ENCODE measurements at places on chromosomes 6 and 20.

- no peak for DNase-seq
Observed at GRCh38 chr20:10328897-10329255, 105.1 kb downstream of the MKKS start.

GRCh38 chr6:141133836-141134235 is 998.9 kb upstream of the GJE1 start:
- no peak for DNase-seq

DNA sequence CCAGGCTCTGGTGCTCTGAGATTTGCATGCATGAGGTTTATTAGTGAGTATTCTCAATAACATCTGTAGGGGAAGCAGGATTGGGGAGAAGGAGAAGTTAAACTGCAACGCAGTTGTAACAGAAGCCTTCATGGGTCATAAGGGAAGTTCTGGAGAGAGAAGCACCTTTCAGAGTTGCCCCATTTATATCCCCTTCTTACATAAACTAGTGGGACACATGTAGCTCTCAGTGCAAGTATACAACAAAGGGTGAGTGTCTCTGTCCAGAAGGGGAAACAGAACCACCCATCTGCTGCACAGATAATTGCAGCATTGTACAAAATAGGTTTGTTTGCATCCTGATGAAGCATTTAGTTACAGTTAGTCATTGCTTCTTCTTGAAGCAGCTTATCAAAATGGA is 4.3 kb upstream of the ADGB start:
- no peak for DNase-seq

GRCh38 chr6:166710084-166710483 is 83.0 kb upstream of the RPS6KA2 start:
- DNase-seq, result no peak

Measured in astrocyte of the spinal cord (primary cell).